GM23248 (cell line): ENCODE measurements at places on chromosomes 1 and 21.

- no peak for DNase-seq
These were observed 18.3 kb upstream of the HJV start for GRCh38 chr1:146039844-146040194.

DNA sequence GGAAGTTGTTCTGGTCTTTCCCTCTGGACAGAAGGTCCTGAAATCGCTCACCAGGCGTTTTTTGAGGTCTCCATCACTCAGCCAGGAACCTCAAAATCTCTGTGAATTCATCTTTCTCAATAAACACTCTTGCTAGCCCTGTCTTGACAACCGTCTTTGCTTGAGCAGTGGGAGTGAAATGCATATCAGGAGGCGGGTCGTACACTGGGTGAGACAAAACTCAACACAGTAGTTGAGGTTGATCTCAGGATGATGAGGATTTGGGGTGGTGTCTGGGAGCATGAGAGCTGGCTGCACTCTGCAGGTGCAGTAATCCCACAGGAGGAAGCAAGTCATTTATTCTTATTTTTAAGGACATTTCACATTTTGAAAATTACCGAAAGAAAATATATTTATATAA, 1.9 kb downstream of the GPR25 start:
- DNase-seq, result no peak

GRCh38 chr1:153773096-153773921, 1.9 kb upstream of the SLC27A3 start:
- DNase-seq, result peak; percentile 15

DNA sequence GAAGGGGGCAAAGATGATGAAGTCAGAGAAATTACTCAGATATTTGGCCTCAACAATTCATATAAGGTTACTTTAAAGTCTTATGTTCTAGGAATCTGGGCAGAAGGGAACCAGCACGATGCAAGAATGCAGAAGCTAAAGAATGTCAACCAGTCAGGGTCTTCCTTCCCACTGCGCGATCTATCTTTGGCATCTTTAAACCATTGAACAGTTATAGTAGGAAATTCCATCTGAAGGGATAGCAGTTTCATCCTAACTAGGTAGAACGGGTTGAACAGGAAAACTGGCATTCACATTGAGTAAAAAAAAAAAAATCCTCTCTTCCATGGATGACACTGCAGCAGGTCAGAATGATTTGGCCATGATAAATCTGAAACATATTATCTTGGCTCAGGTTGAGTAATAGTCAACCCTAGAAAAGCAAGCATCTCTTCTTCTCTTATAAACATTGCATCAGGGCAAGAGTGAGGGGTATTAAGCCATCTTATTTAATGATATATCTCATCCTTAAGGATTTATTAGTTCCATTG, 6.3 kb downstream of the CRCT1 start:
- no peak for DNase-seq

DNA sequence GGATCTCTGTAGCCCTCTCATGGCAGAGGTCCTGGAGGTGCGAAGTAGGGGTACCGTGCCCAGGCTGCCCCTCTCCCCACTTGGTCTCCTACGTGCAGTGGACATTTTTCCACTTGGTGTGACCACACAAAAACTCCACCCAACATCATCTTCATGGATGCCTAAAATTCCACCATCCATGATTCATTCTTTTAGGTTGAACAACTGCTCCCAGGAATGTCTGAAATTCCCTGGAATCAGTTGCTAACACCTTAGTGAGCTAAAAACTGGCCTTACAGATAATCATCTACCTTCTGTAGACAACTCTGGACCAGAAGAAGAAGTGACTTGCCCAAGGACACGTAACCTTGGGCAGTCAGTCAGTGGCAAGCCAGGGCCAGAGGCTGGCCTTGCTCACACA, 32.1 kb upstream of the CLIC4 start:
- DNase-seq, result peak; percentile 71

- peak; percentile 49 for DNase-seq
These were observed 108.2 kb downstream of the TIAM1 start for GRCh38 chr21:31235671-31236450.

GRCh38 chr1:97314685-97315084, 593.1 kb downstream of the PTBP2 start:
- DNase-seq, result no peak

- peak; percentile 53 for DNase-seq
These were observed 738 bp downstream of the GNPAT start for GRCh38 chr1:231241750-231242149.

DNA sequence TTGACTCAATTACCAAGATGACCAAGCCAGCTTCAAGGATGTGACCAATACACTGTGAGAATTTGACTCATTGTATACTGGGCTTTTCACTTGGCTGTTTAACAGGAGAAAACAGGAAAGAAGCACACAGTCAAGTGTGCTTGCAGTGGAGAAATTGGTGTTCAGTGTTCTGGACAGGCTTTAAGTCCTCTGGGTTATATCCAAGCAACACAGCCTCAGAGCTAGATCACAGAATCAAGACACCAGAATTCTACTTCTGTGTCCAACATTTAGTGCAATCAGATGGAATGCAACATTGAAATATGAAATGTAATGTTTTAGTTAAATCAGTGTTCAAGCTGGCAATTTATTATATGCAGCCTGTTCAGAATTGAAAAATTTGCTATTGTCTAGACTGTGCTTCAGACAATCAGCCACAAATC, 694.4 kb downstream of the LTN1 start:
- DNase-seq, result peak; percentile 77

DNA sequence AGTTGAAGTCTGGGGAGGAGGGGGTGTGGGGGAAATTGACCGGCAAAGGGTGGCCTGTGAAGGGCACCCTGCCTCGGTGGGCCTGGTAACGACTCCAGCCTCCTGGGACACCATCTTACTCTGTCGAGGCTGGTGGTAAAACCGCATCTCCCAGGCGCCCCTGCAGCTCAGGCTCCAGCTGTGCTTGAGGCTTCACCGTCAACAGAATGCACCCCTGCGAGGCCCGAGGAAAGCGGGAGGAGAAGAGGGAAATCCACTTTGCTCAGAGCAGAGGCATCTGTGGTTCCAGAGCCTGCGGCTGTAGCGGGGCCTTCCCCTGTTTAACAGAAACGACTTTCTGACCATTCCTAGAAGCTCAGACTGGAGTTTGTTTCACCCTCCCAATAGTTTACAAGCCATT, 165.6 kb downstream of the NPHP4 start:
- DNase-seq, result no peak

DNA sequence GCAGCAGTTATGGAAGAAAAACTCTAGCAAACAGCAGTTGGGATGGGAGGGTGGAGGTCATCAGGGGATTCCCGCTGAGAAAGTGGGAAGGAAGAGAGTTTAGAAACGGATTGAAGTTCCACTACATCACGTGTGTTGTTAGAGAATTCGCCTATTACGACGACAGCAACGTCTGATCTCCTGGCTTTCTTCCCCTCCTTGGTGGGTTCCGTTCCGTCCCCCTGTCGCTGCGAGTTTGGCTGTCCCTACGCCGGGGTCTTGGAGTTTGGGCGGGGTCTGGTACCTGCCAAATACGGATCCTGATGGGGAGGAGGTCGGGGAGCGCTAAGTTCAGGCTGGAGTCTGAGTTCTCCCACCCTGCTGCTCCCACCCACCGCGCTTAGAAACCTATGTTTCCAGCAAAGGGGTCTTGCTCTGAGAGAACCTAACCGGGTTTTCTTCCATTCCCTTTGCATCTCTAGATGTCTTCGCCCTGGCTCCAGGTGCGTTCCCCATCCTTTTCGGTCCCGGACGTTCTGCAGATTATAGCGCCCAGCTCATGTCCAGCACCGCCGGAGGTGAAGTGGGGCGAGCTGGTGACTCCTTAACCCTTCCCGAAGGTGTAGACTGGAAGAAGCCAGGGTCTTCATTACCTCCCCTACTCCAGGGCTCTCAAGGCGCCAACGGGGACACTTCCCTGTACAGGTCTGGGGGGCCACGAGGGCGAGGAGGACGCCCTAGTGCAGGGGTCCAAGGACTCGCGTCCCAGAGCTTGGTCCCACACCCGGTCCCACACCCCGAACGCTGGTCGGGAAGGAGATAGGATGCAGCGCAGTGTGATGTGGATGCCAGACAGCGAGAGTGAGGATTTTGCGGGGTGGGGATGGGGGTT, 641 bp upstream of the KCNK2 start:
- peak; percentile 58 for DNase-seq

GRCh38 chr1:23809751-23810171, 9.2 kb upstream of the GALE start:
- DNase-seq, result peak; percentile 68

DNA sequence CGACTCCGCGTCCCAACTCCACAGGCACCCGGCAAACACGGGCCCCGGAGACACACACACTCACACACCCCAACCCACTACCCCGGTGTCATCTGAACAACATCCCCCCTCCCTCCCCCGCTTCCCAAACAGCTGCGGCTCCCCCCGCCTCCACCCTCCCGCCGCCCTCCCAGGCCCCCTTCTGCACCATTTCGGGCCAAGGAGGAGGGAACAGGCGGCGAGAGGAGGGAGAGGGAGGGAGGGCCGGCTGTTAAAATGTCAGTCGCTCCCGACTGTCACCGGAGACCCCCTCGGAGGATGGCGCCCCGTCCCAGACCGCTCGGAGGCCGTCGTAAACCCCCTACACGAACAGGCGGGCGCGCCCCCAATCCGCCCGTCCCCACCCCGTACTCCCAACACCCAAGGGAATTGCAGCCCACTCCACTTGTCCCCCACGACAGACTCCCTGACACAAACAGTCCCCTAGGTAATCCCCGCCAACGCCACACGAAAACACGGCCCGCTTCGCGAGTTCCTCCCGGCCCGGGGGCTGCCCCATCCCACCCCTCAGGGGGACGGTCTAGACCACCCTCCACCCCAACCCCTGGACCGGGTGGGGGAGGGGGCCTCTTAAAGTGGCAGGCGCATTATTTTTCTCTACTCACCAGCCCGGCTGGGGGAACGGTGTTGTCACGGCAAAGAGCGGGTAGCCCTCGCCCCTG, 583 bp downstream of the MEF2D start:
- peak; percentile 64 for DNase-seq

- DNase-seq, result no peak
These were observed 9.9 kb upstream of the BARHL2 start for GRCh38 chr1:90726986-90727480.

DNA sequence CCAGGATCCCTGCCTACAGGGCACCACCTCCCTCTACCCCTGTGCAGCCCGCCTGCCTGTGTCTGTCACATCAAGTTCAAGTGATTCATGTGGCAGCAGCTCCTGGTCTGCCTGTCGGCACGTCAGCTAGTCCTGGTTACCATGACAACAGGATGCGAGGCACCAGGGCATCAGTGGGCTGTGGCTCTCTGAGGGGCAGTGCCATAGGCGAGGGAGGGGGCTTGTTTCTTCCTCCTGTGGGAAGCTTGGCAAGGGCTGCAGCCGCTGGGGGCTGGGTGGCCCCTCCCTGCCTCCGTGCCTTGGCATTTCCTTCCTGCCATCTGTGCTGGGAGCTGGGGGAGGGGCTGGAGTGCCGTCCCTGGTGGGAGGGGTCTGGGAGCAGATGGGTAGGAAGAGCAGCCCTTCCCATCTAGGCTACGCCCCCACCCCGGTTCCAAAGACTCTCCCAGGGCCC, 43.1 kb downstream of the FOXO6 start:
- peak; percentile 36 for DNase-seq

DNA sequence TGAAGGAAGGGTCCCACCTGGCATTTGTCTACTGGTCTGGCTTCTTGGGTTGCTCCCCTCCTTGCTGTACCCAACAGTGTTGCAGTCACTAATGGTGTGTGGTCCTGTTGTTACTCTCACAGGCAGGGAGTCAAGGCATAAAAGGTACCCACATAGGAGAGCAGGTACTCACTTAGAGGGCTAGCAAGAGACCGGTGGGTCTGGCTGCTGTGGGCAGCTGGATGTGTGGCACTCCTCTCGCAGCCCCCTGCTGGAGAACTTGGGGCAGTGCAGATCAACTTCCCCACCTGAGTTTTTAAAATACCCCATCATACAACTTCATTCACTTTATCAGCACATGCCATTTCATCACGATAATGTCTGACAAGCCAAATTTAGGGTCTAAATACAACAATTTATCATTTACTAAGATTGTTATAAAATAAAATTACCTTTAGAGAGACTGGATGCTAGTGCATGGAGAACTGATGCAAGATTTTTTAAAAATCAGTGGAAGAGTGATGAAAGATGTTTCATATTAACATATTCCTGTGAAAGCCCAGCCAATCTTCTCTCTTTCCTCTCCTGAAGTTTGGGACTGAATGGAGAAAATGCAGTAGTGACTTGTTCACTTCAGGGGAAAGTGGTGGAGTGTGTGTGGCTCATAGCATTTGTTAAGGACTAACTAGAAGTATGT, 42.8 kb downstream of the ACP6 start:
- DNase-seq, result peak; percentile 57

DNA sequence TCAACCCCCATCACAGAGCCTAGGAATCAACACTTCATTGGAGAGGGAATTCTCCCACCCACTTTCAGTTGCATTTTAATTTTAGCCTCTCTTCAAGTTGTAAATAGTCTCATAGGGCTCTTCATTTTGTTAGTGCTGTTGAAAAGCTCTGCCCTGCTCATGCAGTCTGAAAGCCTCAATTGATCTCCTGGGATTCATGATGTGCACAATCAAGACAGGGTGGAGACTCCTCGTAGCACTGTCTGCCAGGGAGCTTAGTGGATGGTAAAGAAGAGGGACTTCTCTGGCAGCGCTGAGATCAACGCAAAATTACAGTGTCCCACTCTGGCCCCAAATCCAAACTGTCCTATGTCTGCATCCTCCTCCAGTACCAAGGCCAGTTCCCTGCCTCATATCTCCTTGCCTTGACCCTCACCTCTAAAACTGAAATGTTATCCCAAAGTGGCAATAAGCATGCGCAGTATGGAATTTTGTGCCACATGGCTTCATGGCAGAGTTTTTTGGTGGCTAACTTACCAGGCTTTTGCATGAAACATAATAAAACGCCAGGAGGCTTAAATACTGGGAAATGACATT, 282.2 kb downstream of the CACNA1E start:
- no peak for DNase-seq
